Smooth muscle cell of bladder (primary cell): ENCODE measurements at places on chromosomes 7 and 10. TPM values are rescaled to one million over a fixed set of nuclear protein-coding genes. Genes with fewer than 3 reads are reported as not detected.

Gene RBP4
- 0.37 TPM in 1 of 2 replicates, not detected in the other for total RNA-seq

Gene PHYHIPL
- not detected in 2 replicates for total RNA-seq

Gene HGF
- 340 and 462 TPM in 2 replicates for total RNA-seq

Gene ARPC1A
- total RNA-seq: 203 and 209 TPM in 2 replicates
